Suppressor macrophage treated with lipopolysaccharide for 1 hour (primary cell): ENCODE measurements at places on chromosomes 3 and 15.

DNA sequence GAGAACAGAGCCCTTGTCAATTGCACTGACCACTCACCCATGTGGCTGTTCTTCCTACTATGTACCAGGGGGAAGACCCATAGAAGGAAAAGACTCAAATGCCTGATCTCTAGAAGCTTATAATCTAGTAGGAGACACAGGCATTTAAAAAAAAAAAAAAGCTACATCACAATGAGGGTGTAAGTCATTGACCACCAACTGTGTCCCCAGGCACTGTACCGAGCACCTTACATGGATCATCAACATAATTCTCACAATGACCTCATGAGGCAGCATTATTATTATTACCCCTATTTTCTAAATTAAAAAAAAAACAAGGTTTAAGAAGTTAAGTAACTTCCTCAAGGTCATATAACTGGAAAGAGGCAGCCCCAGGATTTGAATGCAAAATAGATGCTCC lies 247.4 kb downstream of the SHOX2 start:
- DNase-seq, result no peak

DNA sequence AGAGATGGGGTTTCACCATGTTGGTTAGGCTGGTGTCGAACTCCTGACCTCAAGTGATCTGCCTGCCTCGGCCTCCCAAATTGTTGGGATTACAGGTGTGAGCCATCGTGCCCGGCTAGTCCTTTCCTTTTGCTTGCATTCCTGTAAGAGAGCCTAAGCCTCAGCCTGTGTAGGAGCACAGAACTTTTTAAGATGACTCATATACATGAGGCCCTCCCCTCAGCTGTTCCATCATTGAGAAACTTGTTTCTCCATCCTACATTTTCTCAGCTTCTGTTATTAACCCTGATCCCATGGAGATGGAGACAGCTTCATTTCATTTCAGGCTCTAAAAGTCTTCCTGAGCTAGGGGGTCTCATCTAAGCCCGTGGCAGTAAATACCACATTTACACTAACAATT lies 123.3 kb downstream of the PLOD2 start:
- DNase-seq, result no peak

- DNase-seq, result no peak
Measured at GRCh38 chr15:73585871-73586654, 47.1 kb downstream of the NPTN start.

DNA sequence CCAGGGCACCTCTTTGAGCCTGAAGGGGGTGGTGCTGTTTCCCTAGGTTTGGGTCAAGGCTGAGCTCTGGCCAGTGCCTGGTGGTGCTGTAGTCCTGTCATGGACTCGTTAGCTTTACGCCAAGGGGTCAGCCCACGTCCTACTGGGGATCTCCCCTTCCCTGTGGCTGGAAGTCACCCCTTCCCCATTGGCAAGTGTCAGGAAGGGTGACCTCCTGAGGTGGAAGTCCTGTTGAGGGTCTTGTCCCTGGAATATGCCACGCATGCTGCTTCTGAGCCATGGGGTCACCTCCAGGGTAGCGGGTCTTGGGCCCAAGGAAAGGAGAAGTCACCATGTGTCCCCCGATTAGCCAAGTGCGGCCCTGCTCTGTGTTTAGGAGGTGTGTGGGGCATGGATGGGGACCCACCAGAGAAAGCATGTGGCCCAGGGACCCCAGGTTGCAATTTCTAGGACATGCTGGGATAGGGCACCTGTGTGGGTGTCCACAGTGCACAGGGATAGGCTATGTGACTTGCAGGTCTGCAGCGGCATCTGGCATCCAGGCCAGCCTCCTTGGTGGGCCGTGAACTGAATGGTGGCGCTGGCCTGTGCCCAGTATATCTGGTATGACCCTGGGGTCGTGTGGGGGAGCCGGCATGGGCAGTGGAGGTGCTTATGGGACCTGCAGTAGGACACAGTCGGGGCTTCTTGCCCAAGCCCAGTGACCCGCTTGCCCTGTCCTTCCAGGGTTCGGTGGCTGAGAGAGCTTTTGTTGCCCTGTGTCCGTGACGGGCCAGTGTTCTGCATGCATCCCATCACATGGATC lies 226.7 kb downstream of the SNRPN start:
- no peak for DNase-seq

- DNase-seq, result no peak
Measured at GRCh38 chr3:59522550-59522949, 472.7 kb upstream of the CFAP20DC start.

DNA sequence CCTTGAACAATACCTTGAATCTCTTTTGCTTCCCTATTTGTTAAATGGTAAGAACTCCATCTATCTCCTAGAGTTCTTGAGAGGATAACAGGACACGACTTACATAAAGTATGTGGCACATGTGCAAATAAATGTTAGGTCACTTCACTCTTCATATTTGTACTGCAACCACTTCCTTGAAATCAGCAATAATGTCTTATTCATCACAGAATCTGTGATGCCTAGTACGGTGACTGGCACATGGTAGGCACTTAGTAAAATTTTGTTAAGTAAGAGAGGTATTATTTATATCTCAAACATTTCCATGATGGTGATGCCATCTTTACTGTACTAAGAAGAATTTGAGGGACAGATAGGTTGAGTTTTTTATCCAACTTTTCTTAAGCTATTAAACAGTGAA lies 14.3 kb downstream of the CD47 start:
- no peak for DNase-seq

DNA sequence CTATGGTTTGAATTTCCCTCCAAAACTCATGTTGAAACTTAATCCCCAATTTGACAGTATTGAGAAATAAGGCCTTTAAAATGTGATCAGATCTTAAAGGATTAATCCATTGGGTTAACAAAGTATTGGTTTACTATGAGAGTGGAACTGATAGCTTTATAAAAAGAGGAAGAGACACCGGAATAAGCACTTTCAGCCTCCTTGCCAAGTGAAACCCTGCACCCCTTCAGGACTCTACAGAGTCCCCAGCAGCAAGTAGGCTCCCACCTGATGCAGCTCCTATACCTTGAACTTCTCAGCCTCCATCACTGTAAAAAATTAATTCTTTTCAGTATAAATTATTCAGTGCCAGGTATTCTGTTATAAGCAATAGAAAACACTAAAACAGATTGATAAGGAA lies 348.3 kb downstream of the CGGBP1 start:
- no peak for DNase-seq

DNA sequence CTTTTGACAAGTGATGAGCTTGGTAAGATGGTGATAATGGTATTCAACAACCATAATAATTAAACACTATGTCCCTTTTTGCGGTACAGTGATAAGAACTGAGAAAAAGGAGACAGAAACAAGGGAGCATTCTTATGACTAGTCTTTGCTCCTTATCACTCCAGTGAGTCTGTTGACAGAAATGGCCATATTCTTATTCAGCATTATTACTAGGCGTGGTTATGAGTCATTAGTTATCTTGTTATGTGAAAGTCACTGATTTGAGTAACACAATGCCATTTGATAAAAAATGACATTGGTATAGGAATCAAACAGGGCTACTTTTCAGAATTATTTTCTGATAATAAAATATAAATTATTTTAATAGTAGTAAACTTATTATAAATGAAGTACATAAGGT lies 193.5 kb downstream of the C3orf38 start:
- no peak for DNase-seq

GRCh38 chr15:29699791-29700190 lies 122.5 kb downstream of the TJP1 start:
- DNase-seq, result no peak

DNA sequence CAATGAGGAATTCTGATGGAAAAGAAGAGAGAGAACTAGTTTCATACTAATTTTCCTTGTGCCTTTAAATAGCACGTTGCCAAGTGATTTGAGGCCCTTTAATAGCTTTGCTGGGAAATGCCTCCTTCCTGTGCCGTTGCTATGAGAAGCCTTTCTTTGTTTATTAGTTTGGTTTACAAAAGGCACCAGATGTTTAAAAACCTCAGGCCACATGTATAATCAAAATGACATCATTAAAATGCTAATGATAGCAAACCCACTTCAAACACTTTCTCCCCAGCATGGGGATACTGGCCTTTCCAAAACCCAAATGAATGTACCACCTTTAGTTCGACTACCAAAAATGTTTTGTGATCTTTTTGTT lies 50.0 kb upstream of the TBC1D23 start:
- no peak for DNase-seq

DNA sequence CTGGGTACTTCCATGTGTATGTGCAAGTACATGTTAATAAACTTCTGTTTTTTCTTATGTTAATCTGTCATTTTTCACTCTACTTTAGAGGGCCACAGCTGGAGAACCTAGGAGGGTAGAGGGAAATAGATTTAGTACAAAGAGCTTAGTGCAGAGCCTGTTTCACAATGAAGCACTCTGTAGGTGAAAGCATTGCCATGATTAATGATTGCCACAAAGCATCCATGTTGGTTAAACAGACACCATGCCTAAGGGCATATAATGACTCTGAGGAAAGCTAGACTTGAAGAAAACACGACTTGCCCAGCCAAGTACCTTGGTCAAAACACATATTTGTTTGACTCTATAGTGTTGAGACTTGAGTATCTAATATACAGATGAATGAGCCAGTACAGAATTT lies 338.4 kb downstream of the FHIT start:
- DNase-seq, result no peak

DNA sequence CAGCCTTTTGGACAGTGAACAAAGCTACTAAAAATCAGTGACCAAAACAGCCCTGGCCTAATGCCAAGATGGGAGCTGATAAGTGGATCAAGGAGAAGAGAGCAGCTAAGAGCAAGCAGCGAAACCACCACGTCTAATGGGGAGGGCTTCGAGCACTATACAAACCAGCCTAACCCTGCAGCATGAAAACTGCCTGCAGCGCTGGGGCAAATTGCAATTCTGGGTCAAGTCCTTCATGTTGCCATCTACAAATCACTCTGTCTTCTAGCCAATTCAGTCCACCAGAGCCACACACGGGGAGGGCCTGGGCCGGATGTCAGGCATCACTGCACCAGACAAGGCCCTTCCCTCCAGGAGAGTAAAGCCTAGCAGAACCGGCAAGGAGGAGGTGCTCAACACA lies 30.5 kb upstream of the SPATA12 start:
- DNase-seq, result no peak

GRCh38 chr15:31435261-31435911 lies 108.8 kb downstream of the KLF13 start:
- DNase-seq, result peak; percentile 80

DNA sequence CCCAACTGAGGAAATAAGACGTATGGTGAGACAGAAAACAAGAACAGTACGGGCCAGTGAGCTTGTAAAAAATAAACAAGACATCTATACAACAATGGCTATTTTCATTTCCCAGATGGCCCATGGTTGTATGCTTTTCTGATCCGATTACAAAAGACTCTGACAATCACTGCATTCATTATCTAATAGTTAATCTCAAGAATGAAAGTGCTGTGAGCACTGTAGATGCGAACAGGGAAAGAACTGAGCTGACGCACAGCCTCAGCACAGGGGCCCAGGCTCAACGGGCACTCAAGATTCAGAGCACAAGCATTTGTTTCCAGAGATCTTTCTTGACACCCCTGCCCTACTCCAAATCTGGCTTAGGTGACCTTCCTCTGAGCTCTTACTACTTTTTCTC lies 6.9 kb downstream of the MTMR10 start:
- DNase-seq, result no peak

DNA sequence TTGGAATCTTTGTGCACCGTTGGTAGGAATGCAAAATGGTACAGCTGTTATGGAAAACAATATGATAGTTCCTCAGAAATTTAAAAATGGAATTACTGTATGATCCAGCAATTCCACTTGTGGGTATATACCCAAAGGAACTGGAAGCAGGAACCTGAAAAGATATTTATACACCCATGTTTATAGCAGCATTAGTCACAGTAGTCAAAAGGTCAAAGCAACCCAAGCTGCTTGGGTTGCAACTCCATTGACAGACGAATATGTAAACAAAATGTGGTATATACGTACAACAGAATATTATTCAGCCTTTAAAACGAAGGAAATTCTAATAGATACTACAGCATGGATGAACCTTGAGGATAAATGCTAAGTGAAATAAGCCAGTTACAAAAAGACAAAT lies 35.0 kb upstream of the CAPN3 start:
- DNase-seq, result no peak

- no peak for DNase-seq
Measured at GRCh38 chr15:74319596-74320351, 47.7 kb downstream of the CYP11A1 start.

GRCh38 chr3:150599611-150600297 lies 3.4 kb upstream of the SELENOT start:
- peak; percentile 74 for DNase-seq

DNA sequence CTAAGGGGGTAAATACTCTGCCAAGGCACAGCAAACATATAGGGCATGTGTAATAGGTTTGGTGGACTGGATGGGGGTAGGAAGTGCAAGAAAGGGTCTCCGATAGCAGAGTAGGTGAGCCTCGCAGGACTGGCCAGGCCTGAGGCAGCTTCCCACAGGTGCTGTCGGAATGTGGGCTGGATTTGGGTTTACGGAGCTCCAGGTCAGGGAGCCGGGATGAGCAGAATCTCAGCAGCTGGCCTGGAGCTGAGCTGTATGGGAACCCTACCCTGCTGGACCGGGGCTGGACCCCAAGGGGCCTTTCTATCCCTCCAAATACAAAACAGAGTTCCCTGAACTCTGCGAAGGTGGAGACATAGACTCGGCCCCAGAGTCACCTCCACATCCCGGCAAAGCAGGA lies 15.0 kb downstream of the KLF15 start:
- no peak for DNase-seq

DNA sequence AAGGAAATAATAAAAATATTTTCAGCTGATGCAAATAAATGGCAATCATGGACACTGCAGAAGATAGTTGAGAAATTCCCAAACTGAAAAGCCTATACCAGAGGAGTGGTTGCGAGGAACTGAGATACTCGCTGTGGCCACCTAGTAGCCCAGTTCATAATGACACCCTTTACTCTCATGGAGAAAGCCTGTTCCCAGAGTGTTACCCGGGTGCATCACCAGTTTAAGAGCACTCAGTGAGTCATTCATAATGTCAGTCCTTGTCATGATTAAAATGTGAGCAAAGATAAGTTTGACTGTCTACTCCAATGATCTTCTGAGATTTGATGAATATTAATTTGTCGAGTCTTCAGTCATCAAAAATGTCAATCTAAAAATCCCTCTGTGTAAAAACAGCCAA lies 138.4 kb upstream of the LRRC3B start:
- DNase-seq, result no peak

DNA sequence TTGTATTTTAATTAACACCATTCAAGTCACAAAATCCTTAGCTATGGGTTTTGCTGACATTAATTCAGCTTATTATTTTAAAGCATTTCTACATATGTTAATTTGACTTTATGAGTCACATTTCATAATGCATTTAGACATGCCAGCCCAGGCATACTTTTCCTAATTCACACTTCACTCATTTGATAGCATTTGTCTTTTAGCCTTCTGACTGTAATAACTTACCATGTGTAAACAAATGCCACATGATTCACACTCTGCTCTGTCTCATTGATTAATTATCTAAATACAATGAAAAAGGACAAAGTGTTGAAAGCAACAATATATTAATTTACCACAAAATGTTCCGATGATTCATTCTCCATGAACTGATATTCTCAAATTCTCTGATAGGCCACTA lies 927.8 kb upstream of the EPHA6 start:
- no peak for DNase-seq
